DMS79 treated with DMSO at 0.1 percent for 48 hours (cell line): ENCODE measurements at places on chromosomes 7 and 10.

GRCh38 chr10:22593636-22594198 lies 120.7 kb downstream of the PIP4K2A start:
- DNase-seq, result peak; percentile 78

DNA sequence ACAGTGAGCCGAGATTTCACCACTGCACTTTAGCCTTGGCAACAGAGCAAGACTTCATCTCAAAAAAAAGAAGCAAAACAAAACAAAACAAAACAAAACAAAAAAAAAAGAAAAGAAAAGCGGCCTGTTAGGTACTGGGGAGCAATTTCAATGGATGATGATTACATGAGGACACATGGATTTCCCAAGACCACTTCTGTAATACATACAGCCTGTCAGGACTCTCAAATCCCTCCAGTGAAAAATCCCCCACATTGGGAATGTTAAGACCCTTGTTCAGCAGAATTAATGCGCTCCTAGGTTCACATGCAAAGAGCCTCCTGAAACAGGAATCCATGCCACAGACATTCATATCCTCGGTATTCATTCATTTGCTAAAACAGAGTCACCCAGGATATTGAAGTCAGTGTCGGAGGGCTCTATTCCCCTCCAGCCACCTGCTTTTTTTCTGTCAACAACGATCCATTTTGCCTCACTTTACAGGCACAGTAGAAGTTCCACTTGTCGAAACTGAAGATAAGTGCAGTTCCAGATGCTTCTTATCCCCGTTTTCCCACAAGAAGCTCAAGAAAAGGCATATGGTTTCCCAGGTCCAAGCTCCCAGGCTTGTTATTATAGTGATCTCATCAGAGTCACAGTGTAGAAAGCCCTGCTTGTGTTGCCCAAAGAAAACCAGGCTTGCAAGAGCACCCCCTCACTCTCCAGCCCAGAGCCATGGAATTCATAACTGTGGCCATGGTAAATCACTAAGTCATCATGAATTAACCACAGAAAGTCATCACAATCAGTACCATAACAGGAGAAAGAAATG lies 20.2 kb downstream of the SLC16A12 start:
- no peak for DNase-seq

GRCh38 chr7:38070718-38071117 lies 107.3 kb upstream of the STARD3NL start:
- no peak for DNase-seq

GRCh38 chr7:79593866-79594301 lies 140.4 kb upstream of the MAGI2 start:
- DNase-seq, result no peak

GRCh38 chr10:49605939-49606509 lies 4.1 kb upstream of the SLC18A3 start:
- peak; percentile 81 for DNase-seq
